ENCODE measurements at places on chromosomes 3 and 15.

DNA sequence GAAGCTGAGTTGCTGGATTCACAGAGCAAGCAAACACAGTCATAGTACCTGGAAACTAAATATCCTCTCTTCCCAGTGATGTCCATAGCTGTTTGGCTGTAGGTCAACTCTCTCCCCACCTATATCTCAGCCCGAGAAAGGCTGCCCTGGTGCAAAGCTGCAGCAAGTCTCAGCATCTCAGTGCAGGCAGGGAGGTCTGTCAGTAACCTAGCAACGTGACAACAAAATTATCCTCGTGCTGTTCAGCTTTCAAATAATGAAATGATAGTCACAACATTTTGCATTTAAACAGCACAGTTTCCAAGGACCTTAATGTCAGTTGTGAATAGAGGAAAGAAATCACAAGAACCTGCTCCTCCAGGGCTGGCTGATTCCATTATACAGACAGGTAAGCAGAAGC is 83.6 kb downstream of the CHST2 start:
- no peak for DNase-seq

DNA sequence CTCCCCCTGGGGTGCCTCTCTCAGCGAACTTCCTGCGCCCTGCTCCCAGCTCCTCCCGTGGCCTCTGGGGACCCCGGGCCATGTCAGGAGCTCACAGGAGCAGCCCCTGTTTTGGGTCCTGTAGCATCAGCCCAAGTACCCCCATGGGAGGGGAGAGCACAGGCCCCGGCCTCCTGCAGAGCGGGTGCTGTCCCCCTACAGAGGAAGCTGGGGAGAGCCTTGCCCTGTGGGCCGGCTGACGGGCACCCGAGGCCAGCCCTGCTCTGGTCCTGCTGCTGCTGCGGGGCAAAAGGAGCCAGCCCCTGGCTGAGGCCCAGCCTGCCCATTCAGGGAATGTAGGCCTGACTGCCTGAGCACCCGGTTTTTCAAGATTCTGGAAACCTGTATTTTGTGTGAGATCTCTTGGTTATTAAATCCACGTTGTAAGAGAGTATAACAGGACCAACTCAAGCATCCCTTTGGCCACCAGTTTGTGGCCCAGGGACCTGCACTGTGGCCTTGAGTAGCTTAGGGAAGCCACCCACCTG is 12.4 kb downstream of the PLXNA1 start:
- no peak for DNase-seq

DNA sequence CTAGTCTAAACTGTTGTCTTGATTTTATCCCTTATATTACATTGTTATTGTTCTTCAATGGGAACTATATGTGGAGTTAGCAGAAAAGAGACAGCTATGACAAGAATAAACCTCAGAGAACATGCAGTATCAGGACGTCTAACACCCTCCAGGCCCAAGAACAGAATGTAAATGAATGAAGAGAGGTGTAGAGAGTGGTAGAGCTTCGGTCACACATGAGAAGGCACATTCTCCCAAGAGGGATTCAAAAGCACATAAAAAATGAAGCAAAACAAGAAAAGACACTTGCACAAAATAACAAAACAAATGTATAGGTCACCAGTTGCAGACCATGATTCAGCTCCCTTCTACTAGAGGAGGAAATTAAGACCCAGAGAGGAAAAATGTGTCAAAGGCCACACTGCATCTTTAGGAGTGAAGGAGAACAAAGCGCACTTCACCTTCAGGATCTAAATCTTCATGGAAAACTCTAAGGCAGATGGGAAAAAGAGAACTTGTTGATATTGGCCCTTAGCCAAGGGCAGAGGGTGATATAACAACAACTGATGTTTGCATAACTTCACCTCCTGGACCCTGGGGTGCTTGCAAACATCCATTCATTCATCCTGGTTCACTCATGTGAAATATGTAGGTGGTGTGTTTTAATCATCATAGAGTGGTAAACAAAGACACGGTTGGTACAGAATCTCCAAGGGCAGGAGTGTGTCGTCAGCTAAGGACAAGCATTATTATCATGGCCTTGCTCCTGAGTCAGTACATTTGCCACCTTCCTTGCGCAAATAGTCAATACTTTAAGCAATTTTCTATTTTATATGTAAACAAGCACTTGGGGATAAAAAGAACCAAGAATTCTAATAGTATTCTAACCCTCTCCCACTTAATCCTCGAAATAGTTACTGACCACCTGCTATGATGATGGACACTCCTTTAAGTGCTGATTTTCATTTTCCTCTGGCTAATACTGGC is 8.8 kb downstream of the NEK10 start:
- no peak for DNase-seq

DNA sequence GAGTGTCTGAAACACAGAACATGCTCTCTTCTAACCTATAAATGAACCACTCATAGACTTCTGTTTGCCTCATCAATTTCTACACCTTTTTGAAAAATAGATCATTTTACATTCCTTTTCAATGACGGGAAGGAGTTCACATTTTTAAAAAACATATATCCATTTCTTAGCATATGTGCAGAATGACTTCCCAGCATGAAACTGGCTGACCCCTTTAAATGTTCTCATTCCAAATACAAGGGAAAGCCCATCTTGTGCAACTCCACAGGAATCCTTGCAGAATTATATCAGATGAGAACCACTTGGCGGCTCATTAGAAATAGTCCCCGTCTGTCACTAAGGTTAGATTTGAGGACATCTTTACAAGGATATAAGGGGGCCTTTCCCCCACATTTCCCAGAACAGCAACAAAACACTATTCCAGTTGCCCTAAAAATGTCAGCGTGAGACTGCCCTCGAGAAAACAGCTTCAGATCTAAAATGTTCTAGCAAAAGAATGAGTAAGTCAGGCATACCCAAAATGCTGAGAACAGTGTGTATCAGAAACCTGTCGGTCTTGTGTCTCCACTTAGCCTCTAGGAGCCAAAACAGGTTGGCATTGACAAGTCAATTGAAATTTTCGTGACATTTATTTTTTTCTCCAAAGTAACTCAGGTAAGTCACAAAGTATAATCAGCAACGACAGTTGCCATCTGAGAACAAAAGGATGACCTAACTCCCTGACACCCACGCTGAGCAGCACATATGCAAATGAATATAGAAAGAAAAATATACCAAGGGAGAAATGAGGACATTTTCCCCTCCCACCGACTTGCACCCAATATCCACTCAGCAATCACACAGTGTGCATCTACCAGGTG is 63.1 kb downstream of the FOXP1 start:
- peak; percentile 46 for DNase-seq

DNA sequence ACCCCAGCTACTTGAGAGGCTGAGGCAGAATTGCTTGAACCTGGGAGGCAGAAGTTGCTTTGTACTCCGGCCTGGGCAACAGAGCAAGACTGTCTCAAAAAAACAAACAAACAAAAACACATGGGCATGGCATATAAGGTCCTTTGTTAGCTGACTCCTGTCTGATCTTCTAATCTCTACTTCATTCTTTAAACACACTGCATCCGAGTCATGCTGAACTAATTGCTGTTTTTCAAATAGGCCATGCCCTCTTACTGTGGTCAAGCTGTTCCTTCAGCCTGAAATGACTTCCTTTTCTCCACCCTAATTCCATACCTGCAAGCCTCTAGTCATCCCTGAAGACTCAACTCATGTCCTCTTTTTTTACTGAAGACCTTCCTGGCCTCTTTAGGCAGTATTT is 22.3 kb upstream of the SLMAP start:
- DNase-seq, result no peak

GRCh38 chr3:114227076-114227475 is 10.3 kb downstream of the ZNF80 start:
- no peak for DNase-seq

GRCh38 chr3:40800343-40800742 is 275.6 kb downstream of the ZNF621 start:
- DNase-seq, result no peak

GRCh38 chr3:9430733-9431132 is 33.3 kb downstream of the SETD5 start:
- DNase-seq, result no peak

- no peak for DNase-seq
These were observed 35.0 kb downstream of the SEC22C start for GRCh38 chr3:42546691-42547213.

DNA sequence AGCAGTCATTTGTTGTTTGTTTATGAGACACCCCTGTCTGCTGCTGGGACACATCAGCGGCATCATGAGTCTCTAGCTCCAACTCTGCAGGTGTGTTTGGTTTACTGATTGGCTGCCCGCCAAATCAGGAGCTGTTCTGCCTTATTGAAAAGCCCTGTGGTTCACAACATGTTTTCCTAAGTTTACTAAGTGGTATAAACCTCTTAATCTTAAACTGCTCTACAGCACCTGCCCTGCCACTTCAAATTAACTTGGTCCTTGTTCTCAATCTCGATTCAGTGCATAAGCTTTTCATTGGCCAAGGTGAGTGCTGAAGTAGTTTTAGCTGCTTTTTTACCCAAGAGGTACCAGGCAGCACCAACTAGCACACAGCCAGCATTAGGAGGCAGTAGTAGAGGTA is 77.8 kb upstream of the WDR72 start:
- DNase-seq, result no peak

DNA sequence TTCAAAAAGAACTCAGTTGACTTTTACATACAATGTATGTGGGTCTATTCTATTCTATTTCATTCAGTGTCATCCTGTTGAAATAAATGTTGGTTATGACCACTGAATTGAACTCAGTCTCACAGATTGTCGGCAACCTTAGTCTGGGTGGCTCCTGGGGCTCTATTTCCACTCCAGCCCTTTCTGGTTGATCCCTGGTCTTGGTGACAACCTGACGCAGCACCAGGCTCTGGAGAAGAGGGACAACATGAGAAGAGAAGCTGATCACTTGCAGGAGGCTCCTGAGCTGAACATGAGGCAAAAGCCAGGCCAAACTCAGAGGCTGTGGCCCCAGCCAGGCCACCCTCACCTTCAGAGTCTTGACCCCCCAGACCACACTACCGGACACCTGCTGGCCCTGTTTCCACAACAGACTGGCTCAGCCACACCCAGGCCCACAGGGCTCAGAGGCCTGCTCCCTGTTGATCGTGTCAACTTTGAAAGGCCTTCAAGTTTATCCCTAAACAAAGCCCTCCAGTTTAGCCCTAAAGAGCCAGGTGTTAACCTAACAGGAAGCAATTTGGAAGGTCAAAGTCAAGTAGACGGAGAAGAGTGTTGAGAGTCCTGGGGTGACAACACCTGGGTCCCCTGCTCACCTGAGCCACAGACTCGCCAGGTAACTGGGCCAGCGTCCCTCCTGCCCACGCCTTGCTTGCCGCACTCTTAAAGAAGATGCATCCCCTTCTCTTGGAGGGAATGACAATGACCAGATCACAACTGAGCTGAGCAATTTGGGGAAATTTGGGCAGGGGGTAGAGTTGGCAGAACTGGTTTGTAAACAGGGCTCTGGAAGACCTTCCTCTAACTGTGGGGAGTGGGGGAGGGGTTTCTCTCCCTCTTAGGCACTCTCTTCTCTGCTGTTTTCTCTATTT is 15.4 kb upstream of the MUC20 start:
- DNase-seq, result no peak

- DNase-seq, result no peak
These were observed 41.5 kb downstream of the PXYLP1 start for GRCh38 chr3:141272906-141273662.

DNA sequence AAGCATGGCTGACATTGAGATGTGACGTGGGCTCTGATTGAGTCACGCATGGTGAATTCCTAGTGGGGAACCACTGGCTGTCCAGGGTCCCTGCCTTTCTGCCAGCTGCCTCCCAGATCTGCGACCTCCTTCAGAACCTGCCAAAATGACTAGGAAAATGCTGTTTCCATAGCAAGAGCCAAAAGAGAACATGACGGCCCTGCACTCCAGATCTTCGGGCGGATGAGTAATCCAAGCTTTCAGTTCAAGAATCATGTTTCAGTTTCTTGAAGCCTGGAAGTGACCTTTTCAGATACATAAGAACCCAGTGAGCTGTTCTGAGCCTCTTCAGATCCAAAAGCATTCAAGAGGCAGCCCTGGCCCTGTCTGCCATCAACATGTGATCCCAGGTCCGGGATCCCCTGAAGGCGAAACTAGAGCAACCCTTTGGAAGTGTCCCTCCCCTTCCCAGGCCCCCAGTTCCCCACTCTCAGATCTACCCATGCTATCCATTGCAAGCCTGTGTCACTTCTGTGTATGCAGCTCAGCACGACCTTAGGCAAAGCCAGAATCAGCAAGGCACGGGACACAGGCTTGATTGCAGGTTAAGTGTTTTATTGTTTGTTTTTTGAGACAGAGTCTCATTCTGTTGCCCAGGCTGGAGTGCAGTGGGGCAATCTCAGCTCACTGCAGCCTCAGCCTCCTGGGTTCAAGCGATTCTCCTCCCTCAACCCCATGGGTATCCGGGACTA is 19.7 kb downstream of the ANKRD63 start:
- DNase-seq, result no peak

GRCh38 chr3:135012101-135012500 is 217.0 kb downstream of the EPHB1 start:
- DNase-seq, result no peak

GRCh38 chr3:149273096-149273751 is 51.6 kb upstream of the CP start:
- peak; percentile 78 for DNase-seq

DNA sequence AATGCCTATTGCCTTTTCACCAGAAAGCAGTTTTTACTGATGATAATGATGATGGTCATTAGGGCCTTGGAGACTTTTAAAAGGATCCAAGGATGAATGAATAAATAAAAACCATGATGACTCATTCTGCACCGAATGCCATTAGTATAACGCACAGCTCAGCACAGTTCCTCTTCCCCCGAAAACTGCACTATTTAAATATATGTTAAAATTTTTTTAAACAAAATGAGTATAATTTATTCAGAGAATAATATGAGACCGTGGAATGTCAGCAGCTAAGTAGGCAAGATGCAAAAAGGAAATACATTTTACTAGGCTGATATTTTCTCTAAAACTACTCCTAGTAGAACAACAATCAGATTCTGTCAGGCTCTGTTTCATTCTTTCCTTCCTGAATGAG is 83.4 kb upstream of the NANOGP8 start:
- no peak for DNase-seq

DNA sequence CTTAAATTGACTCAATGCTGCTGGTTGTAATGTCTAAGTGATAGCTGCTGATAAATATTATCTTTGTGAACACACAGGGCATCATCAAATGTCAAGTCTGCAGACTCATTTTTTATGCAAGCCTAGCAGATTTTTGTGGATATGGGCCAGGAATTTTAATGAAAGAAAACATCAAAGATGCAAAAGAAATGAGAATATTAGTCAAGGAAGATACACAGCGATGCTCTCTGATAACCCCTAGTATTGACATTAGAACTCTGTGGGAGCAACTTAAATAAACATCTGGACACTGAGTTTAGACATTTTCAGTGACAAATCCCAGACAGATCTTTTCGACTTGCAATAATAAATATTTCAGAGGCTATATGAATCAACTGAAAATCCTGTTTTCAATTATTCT is 28.3 kb downstream of the POLR2M start:
- DNase-seq, result no peak

- no peak for DNase-seq
These were observed 143.9 kb downstream of the NECTIN3 start for GRCh38 chr3:111215481-111215880.
